RPMI8226 (cell line): ENCODE measurements at places on chromosomes 3 and 15.

GRCh38 chr3:187080799-187081450 is 58.4 kb downstream of the RPL39L start:
- DNase-seq: no peak

- peak; percentile 87 for DNase-seq
These were observed 51.0 kb upstream of the ATP13A3 start for GRCh38 chr3:194537732-194538247.

GRCh38 chr3:100760377-100760776 is 51.1 kb downstream of the TFG start:
- DNase-seq: peak; percentile 41

- no peak for DNase-seq
These were observed 140.7 kb downstream of the IMPG2 start for GRCh38 chr3:101179637-101180036.

GRCh38 chr15:91688811-91689210 is 164.7 kb upstream of the SLCO3A1 start:
- DNase-seq: no peak

- DNase-seq: no peak
These were observed 219.8 kb downstream of the ROBO2 start for GRCh38 chr3:77259694-77260093.

GRCh38 chr3:86913160-86913559 is 77.8 kb downstream of the VGLL3 start:
- no peak for DNase-seq

GRCh38 chr3:151391720-151392119 is 7.2 kb upstream of the P2RY12 start:
- DNase-seq: no peak
